Adipocyte (in vitro differentiated cells): ENCODE measurements at places on chromosomes 1 and 21.

GRCh38 chr1:207366022-207366421 is 44.5 kb downstream of the CD55 start:
- DNase-seq: peak; percentile 18

DNA sequence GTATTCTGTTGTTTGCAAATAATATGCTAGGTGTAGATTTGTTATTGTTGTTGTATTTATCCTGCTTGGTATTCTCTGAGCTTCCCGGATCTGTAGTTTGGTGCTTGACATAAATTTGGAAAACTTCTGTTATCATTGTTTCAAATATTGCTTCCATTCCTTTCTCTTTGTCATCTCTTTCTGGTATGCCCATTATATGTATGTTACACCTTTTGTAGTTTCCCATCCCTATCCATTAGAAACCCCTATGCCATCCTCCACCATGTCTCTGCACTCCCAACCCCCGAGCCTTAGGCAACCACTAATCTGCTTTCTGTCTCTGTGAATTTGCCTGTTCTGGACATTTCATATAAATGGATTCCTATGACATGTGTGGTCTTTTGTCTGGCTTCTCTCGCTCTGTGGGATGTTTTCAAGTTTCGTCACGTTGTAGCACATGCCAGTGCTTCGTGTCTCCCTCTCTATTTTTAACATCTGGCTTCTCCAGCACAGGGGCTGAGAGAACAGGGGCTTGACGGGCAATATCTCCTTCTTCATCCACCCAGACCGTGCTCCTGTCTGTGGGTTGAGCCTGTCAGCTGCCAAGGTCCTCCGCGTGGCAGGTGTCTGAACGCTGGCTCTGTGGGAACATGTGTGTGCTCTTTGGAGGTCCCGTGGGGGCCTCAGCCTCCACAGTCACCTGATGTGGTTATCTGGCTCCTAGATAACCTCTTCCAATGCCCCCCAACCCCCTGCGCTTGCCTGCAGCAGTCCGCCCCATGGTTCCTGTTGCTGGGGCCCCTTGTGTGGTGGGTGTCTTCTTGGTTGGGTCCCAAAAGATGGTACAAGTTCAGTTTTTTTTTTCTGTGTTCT is 32.8 kb upstream of the MAN1C1 start:
- no peak for DNase-seq

- peak; percentile 16 for DNase-seq
Observed at GRCh38 chr1:58333511-58333910, 213.0 kb downstream of the OMA1 start.

DNA sequence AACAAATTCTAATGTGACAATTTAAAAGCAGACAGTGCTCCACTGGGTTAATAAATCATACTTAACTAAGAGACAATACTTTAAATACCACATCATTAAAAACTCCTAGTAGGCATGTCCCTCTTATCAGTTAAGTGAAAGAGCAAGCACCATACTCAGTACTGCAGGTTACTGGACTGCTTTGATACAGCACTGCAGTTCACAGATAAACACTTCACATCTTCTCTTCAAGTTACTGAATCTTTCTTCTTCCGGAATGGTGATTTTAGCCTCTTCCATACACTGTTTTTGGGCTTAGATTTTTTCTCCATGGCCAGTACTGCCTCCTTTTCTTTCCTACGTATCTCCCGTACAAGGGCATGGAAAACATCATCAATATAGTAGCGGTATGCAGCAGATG is 11.0 kb downstream of the RIT1 start:
- no peak for DNase-seq

- no peak for DNase-seq
Observed at GRCh38 chr1:187883356-187883755, 1054.6 kb downstream of the PLA2G4A start.

GRCh38 chr1:173353350-173353749 is 123.8 kb upstream of the PRDX6 start:
- no peak for DNase-seq

- DNase-seq: peak; percentile 77
Observed at GRCh38 chr1:98792123-98792522, 130.6 kb downstream of the SNX7 start.

DNA sequence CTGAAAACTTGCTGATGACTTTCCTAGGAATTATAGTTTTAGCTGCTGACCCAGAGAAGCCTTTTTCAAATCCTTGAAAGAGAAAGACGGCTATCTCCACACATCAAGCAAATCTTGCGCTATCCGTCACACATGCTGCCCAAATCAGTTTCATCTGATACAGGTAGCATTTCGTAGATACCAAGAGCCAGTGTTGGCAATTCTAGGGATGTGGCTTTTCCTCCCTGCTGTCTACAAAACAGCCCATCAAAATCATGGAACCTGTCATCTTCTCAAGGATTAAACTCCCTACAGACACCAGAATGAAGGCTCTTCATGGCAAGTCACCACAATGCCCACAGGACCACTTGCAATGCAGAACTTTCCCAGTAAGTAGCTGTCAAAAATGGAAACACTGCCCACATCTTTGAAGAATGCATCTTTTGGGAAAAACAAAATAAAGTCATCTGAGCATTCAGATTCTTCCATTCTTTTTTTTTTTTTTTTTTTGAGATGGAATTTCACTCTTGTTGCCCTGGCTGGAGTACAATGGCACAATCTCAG is 10.4 kb downstream of the STX6 start:
- DNase-seq: no peak

- DNase-seq: peak; percentile 3
Observed at GRCh38 chr1:193952778-193953374, 766.5 kb upstream of the B3GALT2 start.

DNA sequence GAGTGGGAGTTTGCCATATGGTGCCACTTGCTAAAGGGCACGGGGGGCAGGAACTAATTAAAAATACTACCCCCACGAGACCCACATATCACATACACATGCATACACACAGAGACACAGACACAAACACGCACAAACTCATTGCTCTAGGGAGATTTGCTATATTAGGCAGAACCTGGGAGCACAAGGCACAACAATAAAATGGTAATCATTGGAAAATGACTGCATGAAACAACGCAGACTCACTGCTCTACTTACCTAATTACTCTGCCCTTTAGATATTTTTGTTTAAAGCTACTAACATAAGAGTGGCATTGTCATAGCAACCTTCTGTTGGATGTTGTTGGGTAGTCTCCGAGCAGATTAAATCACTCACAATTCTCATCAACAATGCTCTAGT is 20.3 kb upstream of the RGS4 start:
- DNase-seq: no peak

- no peak for DNase-seq
Observed at GRCh38 chr1:51901151-51901550, 22.6 kb upstream of the NRDC start.

GRCh38 chr1:37078866-37079265 is 44.6 kb upstream of the GRIK3 start:
- no peak for DNase-seq

GRCh38 chr1:43269627-43270375 is at the start of gene TMEM125:
Gene TMEM125 (plus strand): TSS chr1:43269983. CDS start chr1:43272723, 2,740 bp downstream.
- no peak for DNase-seq

DNA sequence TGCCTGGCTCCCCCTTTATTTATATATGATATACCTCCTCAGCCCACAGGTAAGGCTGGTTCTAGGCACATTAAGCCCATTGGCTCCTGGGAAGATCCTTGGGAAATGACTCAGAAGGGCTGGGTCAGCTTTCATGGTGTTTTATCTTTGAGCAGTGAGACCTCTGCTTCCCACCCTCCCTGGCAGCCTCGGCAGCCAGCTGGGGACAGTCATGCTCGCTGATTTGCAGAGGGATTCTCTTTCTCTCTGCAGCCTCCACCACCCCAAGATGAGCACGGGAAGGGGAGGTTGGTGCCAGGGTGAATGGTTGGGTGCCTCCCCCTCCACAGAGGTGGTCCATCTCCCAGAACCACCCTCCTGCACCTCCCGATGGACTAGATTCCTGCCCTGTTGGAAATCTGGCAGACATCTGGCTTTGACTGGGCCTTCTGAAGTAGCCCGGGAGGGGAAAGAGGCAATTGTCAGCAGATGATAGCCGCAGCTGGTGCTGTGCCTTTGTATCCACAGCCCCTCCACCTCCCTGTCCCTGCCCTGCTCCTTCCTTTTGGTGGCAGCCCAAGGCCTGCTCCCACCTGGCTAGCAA is 24.6 kb downstream of the IER5 start:
- peak; percentile 48 for DNase-seq

GRCh38 chr21:19921211-19921610 is 1077.0 kb upstream of the NCAM2 start:
- DNase-seq: no peak

DNA sequence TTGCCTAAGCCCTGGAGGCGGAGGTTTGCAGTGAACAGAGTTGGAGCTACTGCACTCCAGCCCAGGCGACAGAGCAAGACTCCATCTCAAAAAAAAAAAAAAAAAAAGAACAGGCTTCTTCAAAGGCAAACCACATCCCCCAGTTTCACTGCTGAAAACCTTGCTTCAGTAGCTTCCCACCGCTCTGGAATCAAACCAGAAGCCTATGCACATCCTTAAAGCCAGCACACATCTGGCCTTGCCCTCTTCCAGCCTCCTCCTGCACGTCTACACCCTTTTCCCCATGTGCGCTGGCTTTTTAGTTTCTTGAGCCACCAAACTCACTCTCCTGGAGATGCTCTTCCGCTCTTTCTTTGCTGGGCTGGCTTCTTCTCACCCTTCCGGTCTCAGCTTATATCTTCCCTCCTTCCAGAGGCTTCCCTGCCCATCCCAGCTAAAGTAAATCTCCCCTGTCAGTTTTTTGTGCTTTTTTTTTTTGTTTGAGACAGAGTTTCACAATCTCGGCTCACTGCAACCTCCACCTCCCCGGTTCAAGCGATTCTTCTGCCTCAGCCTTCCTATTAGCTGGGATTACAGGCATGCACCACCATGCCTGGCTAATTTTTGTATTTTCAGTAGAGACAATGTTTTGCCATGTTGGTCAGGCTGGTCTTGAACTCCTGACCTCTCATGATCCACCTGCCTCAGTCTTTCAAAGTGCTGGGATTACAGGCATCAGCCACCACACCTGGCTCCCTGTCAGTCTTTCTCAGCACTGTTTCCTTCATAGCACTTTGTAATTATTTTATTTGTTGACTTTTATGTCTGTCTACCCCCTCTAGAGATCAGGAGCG is 42.0 kb upstream of the ID3 start:
- DNase-seq: no peak

DNA sequence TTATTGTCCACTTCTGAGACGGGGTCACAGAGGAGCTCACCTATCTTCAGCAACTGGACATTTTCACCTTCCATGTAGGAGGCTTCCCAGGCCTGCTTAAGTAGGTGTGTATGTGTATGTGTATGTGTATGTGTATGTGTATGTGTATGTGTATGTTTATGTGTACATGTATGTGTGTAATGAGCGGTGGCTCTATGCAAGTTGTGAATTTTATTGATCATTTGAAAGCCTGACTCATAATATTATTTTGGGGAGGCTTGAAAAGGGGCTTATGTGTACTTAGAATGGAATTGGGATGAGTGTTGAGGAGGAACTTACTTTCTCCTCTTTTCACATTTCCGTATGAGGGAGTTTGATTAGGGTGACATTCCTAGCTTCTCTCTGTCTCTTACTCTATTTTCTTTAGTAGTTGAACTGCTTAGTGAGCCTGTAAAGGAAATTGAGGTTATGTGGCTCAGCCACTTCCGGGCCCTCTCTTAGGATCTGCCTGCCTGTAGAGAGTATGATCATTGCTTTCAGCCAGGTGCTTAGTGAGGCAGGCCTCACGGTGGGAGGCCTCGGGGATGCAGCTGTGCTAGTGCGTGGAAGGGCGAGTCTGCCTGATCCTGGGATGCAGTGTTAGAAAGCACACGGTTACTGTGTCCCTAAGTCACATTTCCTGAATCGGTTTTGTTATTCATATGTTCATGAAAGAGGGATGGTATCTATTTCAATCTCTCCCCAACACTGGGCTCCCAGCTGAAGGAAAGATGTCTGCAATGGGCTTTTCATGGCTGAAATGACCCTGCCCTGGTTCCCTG is 61.0 kb downstream of the IER5 start:
- DNase-seq: no peak

DNA sequence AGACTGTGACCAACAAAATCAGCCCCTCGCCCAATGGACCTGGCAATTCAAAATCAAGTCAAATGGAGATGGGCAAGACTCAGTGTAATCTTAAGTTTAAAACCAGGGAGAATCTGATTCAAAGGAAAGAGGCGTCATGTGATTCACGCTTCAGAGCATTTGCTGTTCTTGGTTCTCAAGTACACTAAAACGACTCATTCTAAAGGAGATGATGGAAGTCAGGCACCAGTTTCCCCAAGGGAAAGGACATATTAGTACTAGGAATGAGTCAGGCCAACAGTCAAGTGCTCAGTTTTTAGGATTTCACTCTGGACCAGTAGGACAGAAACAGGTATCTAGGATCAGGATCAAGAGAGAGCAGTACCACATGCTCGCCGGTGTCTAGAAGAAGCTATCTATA is 429.6 kb downstream of the PLPP3 start:
- no peak for DNase-seq

GRCh38 chr1:12052008-12052573 is 11.0 kb upstream of the TNFRSF8 start:
- DNase-seq: peak; percentile 86

DNA sequence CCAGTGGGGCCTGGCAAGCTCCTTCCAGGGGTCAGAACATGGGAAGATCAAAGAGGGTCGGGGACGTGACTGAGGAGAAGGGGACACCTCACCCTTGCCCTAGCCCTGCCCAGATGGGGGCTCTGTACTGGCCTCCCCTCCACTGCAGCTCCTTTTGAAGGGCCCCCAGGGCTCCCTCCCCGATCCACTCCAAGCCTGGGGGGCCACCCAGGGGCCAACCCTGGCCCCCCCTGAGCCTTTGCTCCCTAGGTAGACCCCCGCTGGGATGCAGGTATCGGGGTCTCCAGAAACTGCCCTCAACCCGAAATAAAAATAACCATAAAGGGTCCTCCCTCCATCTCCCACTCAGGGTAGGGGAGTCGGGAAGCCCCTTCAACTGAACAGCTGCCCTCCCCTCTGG is 37.4 kb upstream of the FAM131C start:
- DNase-seq: no peak

- no peak for DNase-seq
Observed at GRCh38 chr1:197770243-197770642, 5.0 kb downstream of the DENND1B start.

GRCh38 chr1:906600-907420 is 16.9 kb upstream of the SAMD11 start:
- no peak for DNase-seq

GRCh38 chr1:114075546-114076242 is 78.0 kb downstream of the SYT6 start:
- DNase-seq: no peak

DNA sequence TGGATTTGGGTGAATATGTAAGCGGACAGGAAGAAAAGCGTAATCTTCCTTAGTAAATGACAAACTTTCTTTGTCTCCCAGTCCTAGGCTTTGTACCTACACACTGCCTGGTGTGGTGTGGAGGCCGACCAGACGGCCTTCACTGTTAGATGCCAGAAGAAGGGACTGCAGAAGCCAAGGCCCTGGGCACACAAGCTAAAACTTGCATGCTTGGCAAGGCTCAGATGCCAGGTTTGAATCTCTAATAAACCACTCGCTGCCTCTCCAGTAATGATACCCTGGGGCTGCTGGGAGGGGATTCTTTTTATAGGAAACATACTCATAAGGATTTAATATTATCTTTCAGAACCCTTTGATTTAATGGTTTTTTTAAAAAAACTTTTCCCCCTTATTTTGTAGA is 263.8 kb downstream of the PTPRC start:
- no peak for DNase-seq

GRCh38 chr1:243827206-243827605 is 22.8 kb downstream of the AKT3 start:
- no peak for DNase-seq

- no peak for DNase-seq
Observed at GRCh38 chr21:44534688-44535087, 5.3 kb downstream of the KRTAP10-1 start.
